Activated naive CD8-positive, alpha-beta T cell treated with anti-CD3 and anti-CD28 coated beads, Interleukin-2, amount 10 ng/mL, durations not matched to agents 7 days and 5 days (primary cell): ENCODE measurements at places on chromosomes 5 and 9. TPM values are rescaled to one million over a fixed set of nuclear protein-coding genes. Genes with fewer than 3 reads are reported as not detected.

AIF1L gene
- total RNA-seq: 0.42 TPM

PCDHGB4 gene
- not detected for total RNA-seq

ANKRD18B gene
- not detected for total RNA-seq

SAPCD2 gene
- 26.4 TPM for total RNA-seq

IL11RA gene
- total RNA-seq: 79.1 TPM

SIT1 gene
- 195 TPM for total RNA-seq

ADAMTS19 gene
- total RNA-seq: not detected

ADGRD2 gene
- total RNA-seq: not detected

ARSI gene
- total RNA-seq: not detected

RMRP gene
- 10,452 TPM for total RNA-seq

PRRX2 gene
- total RNA-seq: not detected

PCDHB2 gene
- total RNA-seq: not detected

SPATA31A7 gene
- total RNA-seq: not detected

TMEM171 gene
- total RNA-seq: 0.25 TPM

PCDHGA6 gene
- total RNA-seq: 0.28 TPM

CAST gene
- 174 TPM for total RNA-seq

LOX gene
- not detected for total RNA-seq

WASHC1 gene
- total RNA-seq: 27.4 TPM

PDE6A gene
- total RNA-seq: not detected

CCDC152 gene
- 10.3 TPM for total RNA-seq

HACD4 gene
- total RNA-seq: 17.5 TPM

CCNB1 gene
- 116 TPM for total RNA-seq

SPINK4 gene
- not detected for total RNA-seq

PHYHD1 gene
- 1.4 TPM for total RNA-seq

LRRC70 gene
- total RNA-seq: 0.86 TPM
